ENCODE measurements at places on chromosomes 13 and 19.

DNA sequence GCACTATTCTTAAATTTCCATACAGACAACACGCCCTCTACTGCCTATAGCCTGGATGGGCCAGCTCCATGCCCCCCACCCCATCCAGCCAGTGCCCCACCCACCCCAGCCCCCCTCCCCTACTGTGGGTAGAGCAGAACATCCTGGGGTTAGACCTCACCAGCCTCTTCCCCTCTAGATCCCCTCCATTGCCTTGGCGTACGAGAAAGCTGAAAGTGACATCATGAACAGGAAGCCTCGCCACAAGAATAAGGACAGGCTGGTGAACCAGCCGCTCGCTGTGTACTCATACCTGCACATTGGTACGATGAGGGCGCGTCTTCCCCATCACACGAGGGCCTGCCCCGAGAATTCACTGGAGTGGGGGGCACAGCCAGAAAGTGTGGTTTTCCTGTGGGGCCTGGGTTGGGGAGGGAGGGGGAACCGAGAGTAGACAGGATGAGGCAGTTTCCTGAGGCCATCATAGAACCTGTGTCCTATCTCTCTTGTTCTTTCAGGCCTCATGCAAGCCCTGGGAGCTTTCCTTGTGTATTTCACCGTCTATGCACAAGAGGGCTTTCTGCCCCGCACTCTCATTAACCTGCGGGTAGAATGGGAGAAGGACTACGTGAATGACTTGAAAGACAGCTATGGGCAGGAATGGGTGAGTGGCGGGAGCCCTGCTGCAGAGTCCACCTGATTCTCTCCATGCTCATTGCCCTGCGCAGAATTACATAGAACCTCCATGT is 29.1 kb downstream of the ATP12A start:
- DNase-seq, result no peak

GRCh38 chr13:48353590-48353989 is 50.0 kb downstream of the RB1 start:
- DNase-seq, result no peak

GRCh38 chr13:90640976-90641375 is 706.5 kb upstream of the MIR17HG start:
- no peak for DNase-seq

- no peak for DNase-seq
Observed at GRCh38 chr13:71873418-71874247, 6.6 kb upstream of the DACH1 start.

- no peak for DNase-seq
Observed at GRCh38 chr13:34419025-34419424, 523.0 kb upstream of the NBEA start.

DNA sequence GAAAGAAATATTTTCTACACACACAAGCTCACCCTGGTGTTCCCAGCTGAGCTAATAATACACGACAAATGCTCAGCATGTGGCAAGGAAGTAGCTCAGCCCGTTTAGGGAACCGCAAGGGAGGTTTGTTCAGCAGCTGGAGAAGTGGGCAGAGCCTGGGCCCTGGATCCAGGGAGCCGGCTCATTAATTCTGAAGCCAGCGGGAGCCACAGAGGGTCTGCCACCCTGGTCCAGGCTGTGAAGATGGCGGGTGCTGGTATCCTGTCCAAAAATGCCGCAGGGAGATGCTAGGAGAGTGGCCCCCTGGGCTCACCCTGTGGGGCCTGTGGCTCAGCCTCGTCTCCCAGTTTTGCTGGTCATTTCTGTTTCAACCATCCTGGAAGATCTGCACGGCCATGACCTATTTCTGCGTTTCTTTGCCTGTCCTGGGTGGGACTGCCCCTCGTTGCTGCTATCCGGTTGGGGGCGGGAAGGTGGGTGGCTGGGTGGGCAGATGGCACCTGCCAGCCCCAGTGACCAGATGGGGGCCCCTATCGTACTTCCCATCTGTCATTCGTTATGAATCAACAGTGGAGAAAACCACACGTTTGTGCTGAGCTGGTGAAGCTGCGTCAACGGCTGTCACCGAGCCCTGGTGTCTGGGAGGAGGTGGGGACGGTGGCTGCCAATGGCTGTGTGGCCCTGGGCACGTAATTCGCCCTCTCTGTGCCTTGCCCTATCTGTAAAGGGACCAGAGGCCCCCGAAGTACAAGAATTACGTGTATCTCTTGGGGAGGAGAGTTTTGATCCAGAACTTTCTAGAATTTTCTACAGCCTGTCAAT is 2.7 kb upstream of the GNA15 start:
- DNase-seq, result no peak

DNA sequence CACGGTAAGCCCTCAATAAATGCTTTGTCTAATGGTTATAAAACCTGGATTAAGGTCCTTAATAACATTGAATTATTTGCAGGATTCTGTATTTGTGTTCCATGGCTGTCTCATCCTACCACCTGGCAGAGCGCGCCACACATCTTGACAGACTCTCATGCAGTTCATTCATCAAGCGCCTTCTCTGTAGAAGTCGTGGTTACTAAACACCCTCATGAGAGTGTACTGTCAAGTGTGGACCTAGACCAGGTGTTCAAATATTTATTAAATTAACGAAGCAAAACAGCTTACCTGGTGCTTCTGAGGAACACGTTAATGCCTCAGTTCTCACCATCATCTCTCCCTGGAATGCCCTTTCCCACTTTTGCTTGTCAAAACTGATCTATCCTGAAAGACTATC is 13.1 kb upstream of the FBXL3 start:
- no peak for DNase-seq

DNA sequence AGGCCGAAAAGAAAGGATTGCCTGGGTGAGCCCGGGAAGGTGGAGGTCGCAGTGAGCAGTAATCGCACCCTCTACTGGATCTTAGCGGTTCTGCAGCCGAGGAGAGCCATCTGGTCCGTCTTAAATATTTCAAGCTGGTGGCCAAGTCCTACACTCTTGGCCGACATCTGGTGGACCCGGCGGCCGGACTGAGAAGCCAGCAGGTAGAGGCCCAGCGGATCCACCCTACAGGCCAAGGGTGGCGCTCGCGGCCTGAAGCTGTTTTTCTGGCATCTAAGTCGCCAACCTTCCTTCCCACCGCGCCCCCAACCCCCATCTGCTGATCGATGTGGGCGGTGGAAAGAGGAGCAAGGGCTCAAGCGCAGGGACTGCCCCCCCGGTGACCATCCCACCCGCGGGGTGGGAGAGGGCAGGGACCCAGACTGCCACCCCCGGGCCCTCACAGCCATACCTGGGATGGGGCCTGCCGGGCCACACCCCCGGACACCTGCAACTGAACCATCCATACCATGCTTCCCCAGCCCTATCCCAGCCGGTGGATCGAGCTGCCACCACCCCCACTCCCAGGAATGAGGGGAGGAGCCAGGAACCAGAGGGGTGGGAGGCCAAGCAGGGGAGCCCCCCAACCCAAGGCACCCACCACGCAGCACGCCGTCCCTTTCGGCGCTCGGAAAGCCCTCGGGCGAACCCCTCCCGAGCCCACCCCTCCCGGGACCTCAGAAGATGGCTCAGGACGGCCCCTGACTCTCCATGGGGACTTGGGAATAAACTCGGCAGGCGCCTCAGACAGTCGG is 46.3 kb upstream of the ZNF730 start:
- DNase-seq, result no peak

DNA sequence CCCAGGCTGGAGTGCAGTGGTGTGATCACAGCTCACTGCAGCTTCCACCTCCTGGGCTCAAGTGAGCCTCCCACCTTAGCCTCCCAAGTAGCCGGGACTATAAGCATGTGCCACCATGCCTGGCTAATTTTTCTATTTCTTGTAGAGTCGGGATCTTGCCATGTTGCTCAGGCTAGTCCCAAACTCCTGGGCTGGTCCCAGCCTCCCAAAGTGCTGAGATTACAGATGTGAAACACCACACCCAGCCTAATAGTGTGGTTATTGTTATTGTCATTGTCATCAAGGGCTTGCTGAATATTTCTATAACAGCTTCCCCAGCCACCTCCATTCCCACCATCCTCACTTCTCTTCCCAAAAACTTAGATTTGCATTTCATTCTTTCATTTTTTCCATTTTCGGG is 2.8 kb downstream of the OR2Z1 start:
- DNase-seq, result no peak

DNA sequence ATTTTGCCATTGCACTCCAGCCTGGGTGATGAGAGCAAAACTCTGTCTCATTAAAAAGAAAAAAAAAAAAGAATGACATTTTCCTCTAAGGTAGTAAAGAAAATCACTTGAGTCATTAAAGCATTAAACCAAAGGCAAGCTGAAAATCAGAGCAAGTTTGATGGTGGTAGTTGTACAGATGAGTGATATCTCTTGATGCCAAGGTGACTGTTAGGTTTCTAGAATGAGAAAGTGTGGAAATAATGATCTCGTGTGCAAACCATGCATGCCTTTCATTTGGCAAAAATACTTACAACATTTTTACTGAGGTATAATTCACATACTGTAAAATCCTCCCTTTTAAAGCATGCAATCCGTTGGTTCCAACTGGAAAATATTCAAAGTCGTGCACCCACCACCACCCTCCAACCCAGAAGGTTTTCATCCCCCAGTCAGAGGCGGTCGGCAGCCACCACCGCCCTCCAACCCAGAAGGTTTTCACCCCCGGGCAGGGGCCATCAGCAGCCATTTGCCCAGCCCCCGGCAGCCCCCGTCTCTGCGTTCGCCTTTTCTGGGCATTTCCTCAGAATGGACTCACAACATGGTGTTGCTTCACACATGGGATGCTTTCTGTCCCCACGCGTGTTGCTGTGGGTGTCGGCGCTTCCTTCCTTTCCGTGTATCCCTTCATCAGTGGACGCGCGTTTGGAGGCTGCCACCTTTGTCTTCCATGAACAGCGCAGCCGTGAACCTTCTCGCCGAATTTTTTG is 90.2 kb downstream of the ATP11A start:
- DNase-seq, result no peak

DNA sequence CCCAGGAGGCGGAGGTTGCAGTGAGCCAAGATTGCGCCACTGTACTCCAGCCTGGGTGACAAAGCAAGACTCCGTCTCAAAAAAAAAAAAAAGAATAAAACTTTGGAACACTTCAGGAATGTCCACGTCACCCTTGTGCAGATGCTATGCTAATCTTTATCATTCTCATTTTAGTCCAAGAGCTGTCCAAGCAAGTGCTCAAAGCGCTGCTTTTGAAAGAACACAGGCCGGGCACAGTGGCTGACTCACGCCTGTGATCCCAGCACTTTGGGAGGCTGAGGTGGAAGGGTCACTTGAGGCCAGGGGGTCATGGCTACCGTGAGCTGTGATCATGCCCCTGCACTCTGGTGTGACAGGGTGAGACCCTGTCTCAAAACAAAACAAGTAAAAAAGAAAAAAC is 11.1 kb upstream of the UQCR11 start:
- DNase-seq, result no peak

DNA sequence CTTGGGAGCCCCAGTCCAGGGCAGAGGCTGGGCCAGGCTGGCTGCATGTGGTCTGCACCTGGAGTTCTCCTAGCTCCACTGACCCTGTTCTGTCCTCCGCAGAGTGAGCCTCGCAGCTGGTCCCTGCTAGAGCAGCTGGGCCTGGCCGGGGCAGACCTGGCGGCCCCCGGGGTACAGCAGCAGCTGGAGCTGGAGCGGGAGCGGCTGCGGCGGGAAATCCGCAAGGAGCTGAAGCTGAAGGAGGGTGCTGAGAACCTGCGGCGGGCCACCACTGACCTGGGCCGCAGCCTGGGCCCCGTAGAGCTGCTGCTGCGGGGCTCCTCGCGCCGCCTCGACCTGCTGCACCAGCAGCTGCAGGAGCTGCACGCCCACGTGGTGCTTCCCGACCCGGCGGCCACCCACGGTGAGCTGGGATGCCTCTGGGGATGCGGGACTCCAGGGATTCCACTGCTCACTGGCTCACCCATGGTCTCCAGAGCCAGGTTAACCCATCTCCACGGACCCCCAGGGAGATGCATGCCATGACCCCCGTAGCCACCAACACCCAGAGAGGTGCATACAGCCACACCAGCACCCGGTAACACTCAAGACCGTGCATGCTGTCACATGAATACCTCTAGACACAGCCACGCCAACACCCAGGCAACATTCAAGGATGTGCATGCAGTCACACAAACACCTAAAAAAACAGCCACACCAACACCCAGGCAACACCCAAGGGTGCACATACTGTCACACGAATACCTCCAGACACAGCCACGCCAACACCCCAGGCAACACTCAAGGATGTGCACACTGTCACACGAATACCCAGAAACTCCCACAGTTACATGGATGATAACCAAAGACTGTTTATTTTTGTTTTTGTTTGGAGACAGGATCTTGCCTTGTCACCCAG is 8.2 kb downstream of the PKN1 start:
- DNase-seq, result no peak

- DNase-seq, result no peak
Observed at GRCh38 chr19:11460207-11460606, 20.6 kb downstream of the ELAVL3 start.

DNA sequence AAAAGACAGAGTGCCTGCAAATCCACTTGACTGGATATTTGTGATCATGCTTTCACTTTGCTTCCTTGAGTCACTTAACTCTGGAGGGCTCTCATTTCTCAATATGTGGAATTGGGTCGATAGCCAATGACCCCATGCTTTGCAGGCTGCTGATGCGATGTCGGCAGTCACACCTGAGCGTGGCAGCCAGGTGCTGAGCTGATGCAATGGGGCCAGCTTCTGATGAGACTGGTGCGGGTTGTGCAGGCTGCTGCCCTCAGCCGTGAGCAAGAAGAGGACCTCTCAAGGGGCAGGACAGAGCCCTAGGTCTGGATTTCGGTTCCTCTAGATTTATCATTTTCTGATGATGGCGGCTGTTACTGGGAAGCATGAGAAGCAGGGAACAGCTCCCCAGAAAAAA is 334.1 kb downstream of the TEX29 start:
- DNase-seq, result no peak

GRCh38 chr19:5330307-5330720 is 10.3 kb downstream of the PTPRS start:
- DNase-seq, result no peak

DNA sequence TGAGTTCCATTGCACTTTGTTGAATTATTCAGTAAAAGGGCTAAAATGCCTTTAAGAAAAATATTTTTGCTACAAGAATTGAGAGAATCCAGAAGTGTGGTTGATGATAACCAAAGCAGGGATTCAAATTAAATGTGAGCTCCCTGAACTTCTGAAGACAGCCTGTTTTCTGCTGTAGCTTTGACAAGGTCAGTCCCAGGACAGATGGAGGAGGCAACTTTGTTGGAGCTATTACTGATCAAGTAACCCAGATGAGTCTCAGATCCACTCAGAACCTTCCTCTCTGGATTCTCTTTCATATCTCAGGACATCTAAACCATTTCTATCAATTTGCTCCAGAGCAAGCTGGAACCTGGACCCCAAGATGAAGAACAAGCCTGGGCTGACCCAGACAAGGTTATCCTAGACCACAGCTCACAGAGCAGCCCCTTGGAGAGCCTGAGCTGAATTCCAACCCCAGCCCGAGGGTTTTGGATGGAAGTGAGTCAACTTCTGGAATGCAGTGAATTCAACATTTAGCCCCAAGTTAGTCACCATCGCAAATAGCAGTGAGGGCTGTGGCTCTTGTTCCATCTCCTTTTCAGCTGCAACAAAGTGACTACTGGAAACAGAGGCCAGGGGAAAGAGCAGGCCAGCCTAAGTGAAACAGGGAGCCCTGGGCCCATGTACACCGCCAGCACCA is 137.8 kb upstream of the TSC22D1 start:
- DNase-seq, result peak; percentile 44

GRCh38 chr13:30616927-30617314 is 799 bp upstream of the USPL1 start:
- peak; percentile 14 for DNase-seq

Measured in 8988T (cell line).